ENCODE measurements at places on chromosomes 12 and 14.
A peak's percentile ranks its signal among the peaks of the same experiment; 100 is the strongest.

DNA sequence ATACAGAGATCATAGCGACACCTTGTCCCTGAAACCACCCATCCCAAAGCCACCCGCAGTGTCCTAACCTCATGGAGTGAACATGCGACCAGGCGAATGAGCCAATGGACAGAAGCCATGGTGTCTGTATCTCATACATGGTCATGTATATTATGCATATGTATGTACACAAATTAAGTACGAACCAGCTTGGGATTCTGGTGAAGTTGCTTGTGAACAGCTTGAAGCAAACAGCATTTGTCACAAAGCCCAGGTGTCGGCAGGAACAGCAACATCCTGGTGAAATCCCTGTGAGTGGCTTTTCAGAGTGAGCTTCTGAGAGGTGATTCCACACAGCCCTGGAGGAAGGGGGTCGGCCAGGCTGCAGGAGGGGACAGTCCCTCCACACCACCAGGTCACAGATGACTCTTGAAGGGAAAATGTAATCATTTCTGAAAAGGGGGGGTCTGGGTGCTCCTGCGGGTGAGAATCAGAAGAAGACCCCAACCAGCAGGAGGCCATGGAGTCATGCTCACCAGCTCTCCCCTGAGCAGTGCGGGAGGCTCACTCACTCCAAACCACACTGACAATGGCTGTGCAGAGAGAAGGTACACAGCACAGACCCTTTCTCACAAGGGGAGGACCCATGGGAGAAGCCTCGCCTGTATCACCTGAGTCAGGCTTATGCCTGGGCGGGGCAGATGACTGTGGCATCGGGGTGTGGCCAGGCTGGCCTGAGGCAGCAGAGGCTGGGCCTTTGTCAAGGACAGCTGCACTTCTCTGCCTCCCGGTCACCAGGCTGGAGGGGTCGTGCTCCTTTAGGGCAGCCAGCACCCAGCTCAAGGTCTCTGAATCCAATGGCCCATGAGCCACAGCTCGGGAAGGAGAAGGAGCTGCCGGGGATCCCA lies 14.3 kb downstream of the CHGA start:
- DNase-seq: no peak

GRCh38 chr12:124928095-124928911 lies 13.9 kb upstream of the UBC start:
- no peak for DNase-seq

- DNase-seq: no peak
These were observed 453 bp upstream of the ESRRB start for GRCh38 chr14:76375484-76375883.

DNA sequence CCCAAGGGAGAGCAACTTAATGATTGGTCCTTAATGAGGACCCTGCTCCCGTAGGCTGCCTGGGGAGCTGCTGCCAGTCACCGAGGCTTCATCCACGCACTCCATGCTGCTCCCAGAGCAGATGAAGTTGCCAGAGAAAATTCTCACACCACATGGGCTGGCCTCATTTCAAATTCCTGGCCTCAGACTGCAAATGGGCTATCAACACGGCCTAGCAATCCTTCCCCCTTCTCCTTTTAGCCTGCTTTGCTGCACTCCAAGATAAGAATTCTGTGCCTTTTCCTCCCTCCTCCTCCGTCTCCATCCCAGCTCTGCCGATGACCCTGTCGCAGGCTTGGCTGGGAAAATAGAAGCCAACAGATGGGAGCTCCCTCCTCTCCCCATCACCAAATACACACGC lies 10.8 kb upstream of the DGLUCY start:
- DNase-seq: no peak

GRCh38 chr12:116918464-116918863 lies 7.7 kb downstream of the FBXW8 start:
- no peak for DNase-seq

GRCh38 chr12:121669521-121669900 lies at the start of gene MORN3:
Gene MORN3 (minus strand): TSS chr12:121669654. CDS start chr12:121669483, 171 bp downstream.
- no peak for DNase-seq

DNA sequence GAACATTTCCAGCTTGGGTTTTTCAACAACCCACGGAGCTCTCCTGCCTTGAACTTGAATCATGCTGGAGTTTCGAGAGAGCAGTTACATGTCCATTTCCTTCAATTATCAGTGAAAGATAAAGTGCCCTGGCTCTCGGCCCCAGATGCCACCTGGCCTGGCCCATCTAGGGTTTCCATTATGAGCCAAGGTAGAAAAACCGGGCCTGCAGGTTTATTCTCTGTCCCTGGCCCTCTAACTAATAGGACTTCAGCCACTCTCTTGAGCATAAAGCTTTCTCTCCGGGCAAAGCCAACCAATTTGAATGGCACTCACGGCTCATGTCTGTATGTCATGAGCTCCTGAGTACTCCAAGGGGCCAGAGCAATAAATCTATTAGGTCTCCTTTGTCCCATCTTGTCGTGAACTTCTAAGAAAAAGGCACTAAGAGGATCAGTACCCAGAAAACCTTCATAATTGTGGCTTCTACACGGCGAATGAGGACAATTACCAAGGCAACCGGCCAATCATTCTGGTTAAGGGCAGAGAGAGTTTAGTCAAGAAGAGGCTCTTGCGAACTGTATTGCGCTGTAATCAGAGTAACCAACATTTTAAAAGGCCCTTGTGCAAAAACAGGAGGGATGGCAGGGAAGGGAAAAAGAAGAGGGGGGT lies 392.3 kb downstream of the MED13L start:
- DNase-seq: no peak

- no peak for DNase-seq
These were observed 1375.2 kb upstream of the TMEM132C start for GRCh38 chr12:126891789-126892188.

GRCh38 chr14:91375720-91376452 lies 41.7 kb downstream of the CCDC88C start:
- DNase-seq: no peak

- no peak for DNase-seq
These were observed 32.2 kb upstream of the PTPRQ start for GRCh38 chr12:80411787-80412186.

- no peak for DNase-seq
These were observed 11.4 kb upstream of the RNF34 start for GRCh38 chr12:121388421-121388981.

DNA sequence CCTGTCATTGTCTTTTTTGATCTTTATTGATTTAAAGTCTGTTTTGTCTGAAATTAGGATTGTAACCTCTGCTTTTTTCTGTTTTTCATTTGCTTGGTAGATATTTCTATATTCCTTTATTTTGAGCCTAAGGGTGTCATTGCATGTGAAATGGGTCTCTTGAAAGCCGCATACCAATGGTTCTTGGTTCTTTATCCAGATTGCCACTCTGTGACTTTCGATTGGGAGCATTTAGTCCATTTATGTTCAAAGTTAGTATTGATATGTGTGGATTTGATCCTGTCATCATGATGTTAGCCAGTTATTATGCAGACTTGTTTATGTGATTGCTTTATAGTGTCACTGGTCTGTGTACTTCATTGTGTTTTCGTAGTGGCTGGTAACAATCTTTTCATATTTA lies 29.8 kb upstream of the PLBD1 start:
- DNase-seq: no peak

GRCh38 chr14:75163677-75164076 lies 12.7 kb downstream of the TMED10 start:
- DNase-seq: no peak

DNA sequence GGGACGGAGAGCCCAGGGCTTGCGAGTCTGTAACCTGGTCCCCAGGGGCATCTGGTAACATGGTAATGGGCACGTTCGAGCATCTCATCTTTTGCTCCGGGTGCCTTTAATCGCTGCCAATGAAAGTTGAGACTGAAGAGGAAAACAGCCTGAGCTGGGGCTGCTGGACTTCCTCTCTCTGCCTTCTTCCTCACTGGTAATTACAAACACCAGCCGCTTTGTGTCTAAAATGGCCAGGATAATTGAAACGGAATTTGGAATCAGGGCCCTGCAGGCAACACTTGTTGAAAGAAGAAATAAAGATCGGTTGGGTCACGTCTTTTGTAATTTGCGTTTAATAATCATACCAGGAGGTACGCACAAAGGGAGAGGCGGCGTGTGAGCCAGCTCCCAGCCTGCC lies 51.5 kb upstream of the GPATCH2L start:
- no peak for DNase-seq

GRCh38 chr12:130117233-130117632 lies 45.0 kb upstream of the FZD10 start:
- no peak for DNase-seq

DNA sequence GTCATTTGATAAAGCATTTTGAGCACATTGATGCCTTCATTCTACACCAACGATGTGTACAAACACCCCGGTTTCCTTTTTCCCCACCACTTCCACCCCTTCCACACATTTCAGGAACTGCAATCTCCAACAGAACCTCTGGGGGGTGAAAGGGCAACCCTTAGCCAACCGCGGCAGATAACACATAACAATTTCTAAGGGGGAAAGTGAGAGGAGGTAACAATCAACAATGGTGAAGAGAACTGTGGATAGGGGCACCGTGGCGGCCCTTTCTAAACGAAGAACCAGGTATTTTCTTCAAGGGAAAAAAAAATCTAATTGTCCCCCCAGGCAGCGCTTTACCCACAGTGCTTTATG lies 1.1 kb downstream of the KITLG start:
- DNase-seq: peak; percentile 19

Data from neural crest cell (in vitro differentiated cells).